H9 (cell line): ENCODE measurements at places on chromosomes 13 and 19. TPM values are rescaled to one million over a fixed set of nuclear protein-coding genes. Genes with fewer than 3 reads are reported as not detected.

Gene UBXN6
- 34.1 and 39.0 TPM in 2 replicates for total RNA-seq

Gene ZNF382
- 10.8 TPM in 2 replicates for total RNA-seq

Gene GRIN2D
- total RNA-seq = 5.9 and 6.2 TPM in 2 replicates

Gene SIGLEC11
- total RNA-seq = not detected in 2 replicates

Gene ZNF415
- total RNA-seq = 10.3 and 12.3 TPM in 2 replicates

Gene RRAS
- 8.3 and 9.9 TPM in 2 replicates for total RNA-seq

Gene MYPOP
- 9.0 and 9.5 TPM in 2 replicates for total RNA-seq

Gene LINGO3
- 0.28 and 0.61 TPM in 2 replicates for total RNA-seq

Gene ZNF677
- total RNA-seq = 39.3 and 40.5 TPM in 2 replicates

Gene TEX29
- 0.33 TPM in 1 of 2 replicates, not detected in the other for total RNA-seq

DNA sequence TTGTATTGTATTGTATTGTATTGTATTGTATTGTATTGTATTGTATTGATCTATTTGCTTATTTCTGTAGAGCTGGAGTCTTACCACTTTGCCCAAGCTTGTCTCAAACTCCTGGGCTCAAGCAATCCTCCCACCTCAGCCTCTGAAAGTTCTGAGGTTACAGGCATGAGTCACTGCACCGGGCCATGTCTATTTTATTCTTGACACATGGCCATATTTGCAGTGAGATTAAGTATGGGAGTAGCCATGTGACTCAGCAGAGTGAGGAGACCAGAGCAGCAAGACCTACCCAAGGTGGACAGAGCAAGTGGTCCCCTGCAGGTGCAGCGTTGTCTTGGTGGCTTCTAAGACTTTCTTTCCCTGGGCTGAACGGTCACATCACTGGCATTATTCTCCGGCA is 49.1 kb upstream of the UBAC2 start:
- no peak for DNase-seq
- H3K27ac ChIP-seq = no peak overlapping the region
- H3K27me3 ChIP-seq = no peaks in the 10 kb centered on the region
- H3K4me3 ChIP-seq = no peak overlapping the region

DNA sequence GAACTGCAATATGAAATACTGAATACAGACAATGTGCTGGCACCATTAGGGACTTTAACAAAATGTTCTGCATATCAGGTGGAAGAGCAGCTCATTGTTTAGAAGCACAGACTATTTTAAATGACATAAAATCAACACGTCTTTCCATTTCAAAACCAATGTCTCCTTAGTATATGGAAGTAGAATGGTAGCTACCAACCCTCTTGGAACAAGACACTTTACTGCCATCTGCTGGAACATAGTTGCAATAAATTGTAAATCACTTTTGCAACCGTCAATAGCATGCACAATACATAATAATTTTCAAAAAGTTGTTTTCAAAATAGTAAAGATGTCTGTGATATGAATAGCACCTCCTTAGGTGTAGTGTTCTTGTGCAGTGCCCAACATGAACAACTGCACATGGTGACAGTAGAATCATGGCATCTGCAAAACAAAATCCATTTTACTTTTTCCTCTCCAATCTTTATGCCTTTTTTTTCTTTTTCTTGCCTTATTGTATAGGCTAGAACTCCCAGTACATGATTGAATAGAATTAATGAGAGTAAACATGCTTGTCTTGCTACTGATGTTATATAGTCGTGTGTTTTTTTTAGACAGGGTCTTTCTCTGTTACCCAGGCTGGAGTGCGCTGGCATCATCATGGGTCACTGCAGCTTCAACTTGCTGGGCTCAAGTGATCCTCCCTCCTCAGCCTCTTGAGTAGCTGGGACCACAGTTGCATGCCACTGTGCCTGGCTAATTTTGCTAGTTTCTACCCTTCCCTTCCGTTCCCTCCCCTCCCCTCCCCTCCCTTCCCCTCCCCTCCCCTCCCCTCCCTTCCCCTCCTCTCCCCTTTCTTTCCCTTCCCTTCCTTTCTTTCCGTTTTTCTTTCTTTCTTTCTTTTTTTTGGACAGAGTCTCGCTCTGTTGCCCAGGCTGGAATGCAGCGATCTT is 7.8 kb upstream of the LYPD5 start:
- H3K4me3 ChIP-seq = no peak overlapping the region
- no peaks in the 10 kb centered on the region for H3K36me3 ChIP-seq
- DNase-seq = no peak
- H3K4me1 ChIP-seq = no peaks in the 10 kb centered on the region
- H3K27ac ChIP-seq = no peak overlapping the region
- H3K27me3 ChIP-seq = no peaks in the 10 kb centered on the region

GRCh38 chr13:41981951-41982715 is 21.2 kb upstream of the VWA8 start:
- no peak for DNase-seq
- H3K36me3 ChIP-seq = no peaks in the 10 kb centered on the region
- no peaks in the 10 kb centered on the region for H3K27me3 ChIP-seq
- no peak overlapping the region for H3K27ac ChIP-seq
- no peak overlapping the region for H3K4me3 ChIP-seq

- no peaks in the 10 kb centered on the region for H3K4me1 ChIP-seq
- no peak for DNase-seq
- no peak overlapping the region for H3K27ac ChIP-seq
Measured at GRCh38 chr19:54352546-54352945, 12.2 kb downstream of the LAIR1 start.

- H3K27me3 ChIP-seq = no peaks in the 10 kb centered on the region
- no peak for DNase-seq
- no peaks in the 10 kb centered on the region for H3K36me3 ChIP-seq
Measured at GRCh38 chr19:18737954-18738351, 53.2 kb downstream of the COMP start.

GRCh38 chr19:5837761-5838352 is 1.6 kb downstream of the FUT6 start:
- H3K36me3 ChIP-seq = no peaks in the 10 kb centered on the region
- no peak overlapping the region for H3K4me3 ChIP-seq
- H3K4me1 ChIP-seq = no peaks in the 10 kb centered on the region
- no peak overlapping the region for H3K27ac ChIP-seq
- no peak for DNase-seq

DNA sequence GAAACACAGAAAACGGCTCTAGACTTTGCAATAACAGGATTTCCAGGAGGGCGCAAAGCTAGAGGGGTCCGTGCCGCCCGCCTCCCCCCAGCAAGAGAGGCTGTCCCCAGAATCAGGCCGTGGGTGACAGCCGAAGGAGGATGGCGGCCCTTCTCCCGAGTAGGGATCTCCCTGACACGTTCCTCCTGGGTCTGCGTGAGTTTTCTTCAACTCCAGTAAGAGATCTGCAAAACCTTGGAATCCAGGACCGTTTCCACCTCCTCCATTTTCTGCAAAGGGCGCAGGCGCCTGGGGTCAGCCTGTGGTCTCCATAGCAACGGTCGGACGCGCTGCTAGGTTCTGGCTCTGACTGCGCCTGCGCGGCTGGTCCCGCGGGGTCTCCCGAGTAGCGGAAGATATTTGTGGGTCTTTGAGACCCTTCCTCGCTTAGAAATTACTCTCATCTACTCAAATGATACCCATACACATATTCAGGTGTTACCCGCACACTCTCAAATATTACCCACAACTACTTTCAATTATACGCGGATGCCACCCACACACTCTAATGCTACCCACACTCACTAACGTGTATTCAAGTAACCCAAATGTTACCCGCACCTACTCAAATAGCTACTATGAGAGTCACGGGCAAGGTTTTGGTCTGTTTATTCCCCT is 2.1 kb downstream of the PNMA8C start:
- peak; percentile 85 for DNase-seq
- H3K36me3 ChIP-seq = no peaks in the 10 kb centered on the region
- H3K4me3 ChIP-seq = peak overlapping the region; percentile 82
- no peak overlapping the region for H3K27ac ChIP-seq

DNA sequence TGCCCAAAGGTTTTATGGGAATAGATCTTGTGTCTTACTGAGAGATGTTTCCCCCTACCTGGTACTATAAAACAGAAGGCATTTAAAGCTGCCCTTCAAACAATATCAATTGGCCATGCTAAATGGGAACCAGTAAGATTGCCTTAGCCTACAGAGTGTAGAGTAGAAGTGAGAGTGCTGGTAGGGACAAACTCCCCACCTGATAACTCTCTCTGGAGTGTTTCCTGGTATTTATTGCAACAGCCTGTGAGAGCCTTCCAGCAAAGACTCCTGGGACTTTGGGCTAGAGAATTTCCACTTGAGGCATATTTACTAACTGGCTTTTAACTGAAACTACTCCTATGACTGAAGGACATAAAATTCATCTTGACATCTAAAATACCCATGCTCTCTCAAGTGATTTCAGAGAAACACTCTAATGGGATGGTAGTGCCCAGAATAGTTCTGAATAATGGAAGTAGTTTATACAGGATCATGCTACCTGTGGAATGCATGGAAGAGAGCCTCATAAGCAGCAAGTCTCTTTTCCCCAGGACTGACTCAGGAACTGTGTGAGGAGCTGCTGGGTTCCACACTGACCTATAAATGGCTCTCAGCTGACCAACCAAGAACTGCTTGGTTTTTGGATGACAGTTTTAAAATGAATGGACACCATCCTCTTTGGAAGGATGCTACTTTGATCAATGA is 132.7 kb upstream of the SLITRK5 start:
- H3K27me3 ChIP-seq = no peaks in the 10 kb centered on the region
- H3K36me3 ChIP-seq = no peaks in the 10 kb centered on the region
- no peak for DNase-seq
- H3K4me3 ChIP-seq = no peak overlapping the region
- no peaks in the 10 kb centered on the region for H3K4me1 ChIP-seq

DNA sequence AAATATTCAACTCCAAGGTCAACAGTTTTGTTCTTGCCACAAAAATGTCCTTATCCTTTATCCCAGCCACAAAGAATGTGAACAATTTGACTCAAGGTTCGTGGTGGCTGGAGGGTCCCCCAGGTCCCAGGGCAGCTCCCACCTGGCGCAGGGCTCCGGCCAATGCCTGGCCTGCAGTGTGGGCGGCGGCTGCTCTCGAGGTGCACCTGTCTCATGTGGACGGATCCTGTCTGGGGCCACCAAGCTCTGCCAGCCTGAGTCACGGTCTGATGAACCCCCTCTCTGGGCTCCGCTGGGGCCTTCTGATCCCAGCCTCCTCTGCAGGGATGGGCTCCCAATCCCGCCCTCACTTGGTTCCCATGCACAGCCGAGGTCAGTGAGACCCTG is 49.4 kb downstream of the GAS6 start:
- no peaks in the 10 kb centered on the region for H3K27me3 ChIP-seq
- H3K36me3 ChIP-seq = peaks cover 2% of the 10 kb centered on the region; the same call in 1 of the 2 replicates
- H3K4me3 ChIP-seq = no peak overlapping the region
- H3K27ac ChIP-seq = no peak overlapping the region
- DNase-seq = no peak
- H3K4me1 ChIP-seq = no peaks in the 10 kb centered on the region

- no peaks in the 10 kb centered on the region for H3K27me3 ChIP-seq
- H3K27ac ChIP-seq = no peak overlapping the region
- DNase-seq = peak; percentile 28
- no peaks in the 10 kb centered on the region for H3K4me1 ChIP-seq
- H3K36me3 ChIP-seq = peaks cover 31% of the 10 kb centered on the region
- no peak overlapping the region for H3K4me3 ChIP-seq
Measured at GRCh38 chr19:51807111-51807701, 12.2 kb downstream of the FPR3 start.

DNA sequence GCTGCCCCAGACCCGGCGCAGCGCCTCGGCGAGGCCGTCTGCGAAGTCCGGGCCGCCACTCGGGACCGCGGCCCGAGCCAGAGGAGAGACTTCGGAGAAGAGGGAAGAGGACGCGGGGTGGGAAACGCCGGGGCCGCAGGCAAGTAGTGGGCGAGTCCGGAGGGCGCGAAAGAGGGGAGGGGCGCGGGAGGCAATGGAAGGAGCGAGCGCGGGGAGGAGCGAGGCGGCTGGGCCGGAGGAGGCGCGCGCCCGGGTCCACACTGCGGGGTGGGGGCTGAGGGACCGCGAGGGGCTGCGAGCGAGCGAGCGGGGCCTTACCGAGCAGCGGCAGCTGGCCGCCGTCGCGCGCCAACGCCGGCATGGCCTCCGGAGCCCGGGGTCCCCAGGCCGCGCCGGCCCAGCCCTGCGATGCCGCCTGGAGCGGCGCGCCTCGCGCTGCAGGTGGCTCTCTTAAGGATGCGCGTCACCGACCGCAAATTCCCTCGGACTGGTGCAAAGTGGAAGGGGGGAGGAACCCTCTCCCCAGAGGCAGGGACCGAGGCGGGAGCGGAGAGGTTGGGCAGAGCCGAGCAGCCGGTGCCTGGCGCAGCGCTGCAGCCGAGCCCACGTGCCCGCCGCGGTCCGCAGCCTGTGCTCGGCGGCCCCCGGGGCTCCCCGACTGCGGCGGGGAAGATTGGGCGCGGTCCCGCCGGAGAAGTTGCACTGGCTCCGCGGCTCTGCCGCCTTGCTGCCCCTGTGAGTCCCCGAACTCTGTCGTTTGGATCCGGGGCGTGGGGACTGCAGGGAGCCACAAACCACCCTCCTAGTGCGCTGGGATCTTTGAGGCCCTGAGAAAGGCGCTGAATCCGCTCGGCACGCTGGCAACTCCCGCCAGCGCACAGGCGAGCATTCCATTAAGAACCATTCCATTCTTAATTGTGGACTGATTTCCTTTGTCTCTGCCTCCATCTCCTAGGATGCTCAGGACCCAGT is at the start of gene FLT3:
FLT3 (minus strand) TSS at position 427 of the 972 bp plus-strand sequence; CDS start at position 361, 66 bp downstream.
- H3K27ac ChIP-seq = no peak within 1 kb of the TSS
- DNase-seq = peak; percentile 76
- peak within 1 kb of the TSS; percentile 83 for H3K4me3 ChIP-seq
- H3K4me1 ChIP-seq = no peaks in the 10 kb centered on the region
- H3K27me3 ChIP-seq = peaks cover 13% of the 10 kb centered on the region; the same call in 1 of the 2 replicates
- H3K36me3 ChIP-seq = no peaks in the 10 kb centered on the region

DNA sequence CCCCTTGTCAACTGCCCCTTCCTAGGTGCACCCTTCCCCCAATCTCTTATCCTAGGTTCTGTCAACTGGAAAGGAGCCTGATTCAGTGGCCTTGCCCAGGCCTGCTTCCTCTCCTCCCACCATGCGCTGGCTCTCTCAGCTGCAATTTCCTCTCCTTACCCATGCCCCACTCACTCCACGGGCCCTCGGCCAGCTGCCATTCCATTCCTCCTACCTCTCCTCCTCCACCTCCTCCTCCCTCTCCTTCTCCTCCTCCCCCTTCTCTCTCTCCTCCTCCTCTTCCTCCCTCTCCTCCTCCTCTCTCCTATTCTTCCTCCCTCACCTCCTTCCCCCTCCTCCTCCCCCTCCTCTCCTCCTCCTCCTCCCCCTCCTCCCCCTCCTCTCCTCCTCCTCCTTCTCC is 9.6 kb upstream of the TIMM44 start:
- H3K4me3 ChIP-seq = no peak overlapping the region
- H3K36me3 ChIP-seq = peaks cover 8% of the 10 kb centered on the region
- H3K27me3 ChIP-seq = no peaks in the 10 kb centered on the region
- no peaks in the 10 kb centered on the region; the same call in 1 of the 2 replicates for H3K4me1 ChIP-seq
- no peak for DNase-seq

- H3K27ac ChIP-seq = no peak overlapping the region
- no peak overlapping the region for H3K4me3 ChIP-seq
- peaks cover 4% of the 10 kb centered on the region; the same call in 2 of the 3 replicates for H3K36me3 ChIP-seq
- no peaks in the 10 kb centered on the region for H3K27me3 ChIP-seq
Measured at GRCh38 chr13:60267498-60268202, 103.9 kb upstream of the DIAPH3 start.

DNA sequence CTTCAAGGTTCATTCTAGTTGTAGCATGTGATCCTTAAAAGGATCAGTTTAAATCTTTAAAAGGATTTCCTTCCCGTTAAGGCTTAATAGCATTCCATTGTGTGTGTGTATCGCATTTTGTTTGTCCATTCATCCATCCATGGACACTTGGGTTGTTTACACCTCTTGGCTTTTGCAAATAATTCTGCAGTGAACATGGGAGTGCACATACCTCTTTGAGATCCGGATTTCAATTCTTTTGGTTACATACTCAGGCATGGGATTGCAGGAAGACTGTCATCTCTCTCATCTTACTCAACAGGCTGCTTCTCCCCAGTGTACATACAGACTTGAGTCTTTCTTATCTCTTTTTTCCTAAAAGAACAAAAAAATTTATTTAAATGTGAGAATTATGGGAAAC is 1.2 kb downstream of the RNF113B start:
- peaks cover 4% of the 10 kb centered on the region; the same call in 2 of the 3 replicates for H3K36me3 ChIP-seq
- H3K4me1 ChIP-seq = peaks cover 29% of the 10 kb centered on the region
- DNase-seq = no peak
- H3K27ac ChIP-seq = no peak overlapping the region
